NCI-H345 (cell line): ENCODE measurements at places on chromosomes 12 and 14.

GRCh38 chr12:122166422-122167349, 7.3 kb downstream of the IL31 start:
- DNase-seq = no peak

DNA sequence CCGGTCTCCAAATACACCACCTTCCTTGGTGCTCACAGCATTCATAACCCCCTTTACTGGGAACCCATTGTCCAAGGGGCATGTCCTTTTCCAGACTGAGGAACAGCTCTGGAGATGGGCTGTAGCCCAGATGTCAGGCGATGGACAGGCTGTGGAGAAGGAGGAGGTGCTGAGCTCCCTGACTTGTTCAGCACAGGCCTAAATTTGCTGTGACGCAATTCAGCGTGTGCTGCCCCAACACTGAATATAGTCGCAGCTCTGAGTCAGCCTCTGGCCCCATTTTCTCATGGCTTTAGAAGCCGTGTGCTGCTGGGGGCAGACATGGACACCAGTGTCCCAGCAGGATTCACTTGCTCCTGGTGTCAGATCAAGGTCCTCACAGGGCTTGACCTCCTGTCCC, 269.1 kb downstream of the EMP1 start:
- DNase-seq = no peak

DNA sequence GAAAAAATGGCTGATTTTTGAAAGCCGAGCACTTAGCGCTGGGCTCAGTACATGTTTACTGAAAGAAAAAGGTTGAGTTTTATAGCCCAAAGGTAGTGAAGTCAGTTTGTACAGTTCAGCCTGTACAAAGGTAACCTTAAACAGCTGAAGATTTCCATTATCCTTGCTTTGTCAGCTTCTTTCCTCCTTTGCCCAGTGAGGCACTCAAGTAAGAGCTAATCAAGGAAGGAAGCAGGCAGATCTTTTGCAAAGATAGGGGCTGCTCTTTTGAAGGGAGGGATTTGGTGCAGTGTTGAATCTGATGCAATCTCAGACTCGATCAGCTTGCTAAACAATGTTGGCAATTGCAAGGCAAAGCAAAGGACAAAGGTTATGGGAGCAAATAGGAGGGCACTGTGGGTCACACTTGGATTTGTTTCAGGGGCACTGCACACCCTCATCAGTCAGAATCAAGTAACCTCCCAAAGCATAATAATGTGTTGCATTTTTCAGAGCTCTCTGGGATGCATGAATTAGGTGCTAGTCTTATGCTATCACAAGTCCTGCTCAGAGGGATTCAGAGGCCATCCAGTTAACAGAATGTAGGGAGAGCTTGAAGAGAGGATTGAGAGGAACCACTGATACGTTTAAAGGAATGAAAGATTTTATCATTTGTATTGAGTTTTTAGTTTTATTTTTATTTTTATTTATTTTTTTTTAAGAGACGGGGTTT, 44.4 kb downstream of the ANO6 start:
- no peak for DNase-seq

- no peak for DNase-seq
These were observed 35.4 kb downstream of the PLEKHG7 start for GRCh38 chr12:92737855-92738850.

- no peak for DNase-seq
These were observed 207.8 kb downstream of the RBM19 start for GRCh38 chr12:113758165-113758924.

GRCh38 chr12:112750971-112751370, 40.6 kb upstream of the RPH3A start:
- DNase-seq = no peak

DNA sequence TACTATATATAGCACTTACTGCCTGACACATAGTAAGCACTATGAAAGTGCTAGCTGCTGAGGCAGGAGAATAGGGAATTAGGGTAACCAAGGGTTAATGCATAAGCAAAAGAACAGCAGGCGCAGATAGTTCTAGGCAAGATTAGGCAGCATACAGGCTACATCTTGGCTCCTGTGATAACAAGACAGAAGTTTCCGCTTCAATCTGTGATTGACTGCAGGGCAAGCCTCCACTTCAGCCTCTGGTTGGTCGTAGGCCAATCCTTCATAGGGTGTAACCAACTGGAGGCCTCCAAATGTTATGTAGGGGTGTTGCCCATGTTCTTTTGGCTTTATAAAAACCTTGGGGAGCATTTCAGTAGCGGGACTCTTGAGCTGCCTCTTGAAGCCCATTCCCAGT, 46.9 kb downstream of the KLHL28 start:
- no peak for DNase-seq
